Karpas-422 (cell line): ENCODE measurements at places on chromosomes 4 and X.

DNA sequence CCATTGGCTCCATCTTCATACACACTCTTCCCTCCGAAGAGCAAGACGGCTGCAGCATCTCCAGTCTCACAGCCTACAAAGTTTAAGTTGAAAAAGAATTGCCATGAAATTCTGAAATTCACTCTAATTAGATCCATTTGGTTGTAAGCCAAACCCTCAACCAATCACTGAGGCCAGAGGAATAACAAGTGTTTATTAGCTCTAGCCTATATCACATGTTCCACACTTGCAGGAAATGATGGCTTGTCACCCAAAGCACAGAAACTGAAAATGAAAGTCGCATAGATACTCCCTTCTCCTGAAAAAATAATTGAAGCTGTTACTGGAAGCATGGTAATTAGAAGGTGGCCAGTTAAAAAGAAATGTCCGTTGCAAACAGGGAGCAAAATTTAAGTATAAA is 1071.8 kb downstream of the CCSER1 start:
- DNase-seq, result peak; percentile 44

DNA sequence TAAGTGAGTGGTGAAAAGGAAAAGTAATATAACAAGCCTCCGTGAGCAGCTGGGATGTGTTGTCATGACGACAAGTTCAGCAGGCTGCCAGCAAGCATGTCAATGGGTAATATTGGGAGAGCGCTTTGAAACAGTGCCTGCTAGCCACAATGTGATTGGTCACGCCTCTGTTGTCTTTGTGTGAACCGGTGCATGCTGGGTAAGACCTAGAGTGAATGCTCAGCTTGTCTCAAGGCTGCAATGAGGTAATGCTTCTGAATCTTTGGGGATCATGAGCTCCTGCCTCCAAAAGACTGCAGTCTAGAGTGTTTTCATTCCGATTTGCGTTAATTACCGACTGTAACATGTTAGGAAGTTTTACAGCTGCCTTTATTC is 54.9 kb downstream of the STOX2 start:
- DNase-seq, result no peak

DNA sequence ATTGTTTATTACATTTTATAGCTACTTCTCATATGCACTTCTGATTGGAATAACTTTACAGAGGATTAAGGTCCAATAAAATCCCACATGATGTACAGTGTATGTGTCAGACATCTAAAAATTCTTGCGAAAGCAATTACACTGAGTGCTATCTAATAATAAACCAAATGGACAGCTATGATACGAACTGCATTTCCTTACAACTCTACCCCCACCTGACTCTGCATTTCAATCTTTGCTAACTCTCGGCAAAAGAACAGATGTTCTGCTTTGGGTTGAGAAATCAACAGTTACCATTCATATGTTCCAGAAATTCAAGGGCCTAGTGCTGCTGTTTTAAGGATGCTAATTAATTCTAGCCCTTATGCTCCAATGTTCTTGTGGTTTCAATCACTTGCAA is 287.9 kb upstream of the NOCT start:
- no peak for DNase-seq

DNA sequence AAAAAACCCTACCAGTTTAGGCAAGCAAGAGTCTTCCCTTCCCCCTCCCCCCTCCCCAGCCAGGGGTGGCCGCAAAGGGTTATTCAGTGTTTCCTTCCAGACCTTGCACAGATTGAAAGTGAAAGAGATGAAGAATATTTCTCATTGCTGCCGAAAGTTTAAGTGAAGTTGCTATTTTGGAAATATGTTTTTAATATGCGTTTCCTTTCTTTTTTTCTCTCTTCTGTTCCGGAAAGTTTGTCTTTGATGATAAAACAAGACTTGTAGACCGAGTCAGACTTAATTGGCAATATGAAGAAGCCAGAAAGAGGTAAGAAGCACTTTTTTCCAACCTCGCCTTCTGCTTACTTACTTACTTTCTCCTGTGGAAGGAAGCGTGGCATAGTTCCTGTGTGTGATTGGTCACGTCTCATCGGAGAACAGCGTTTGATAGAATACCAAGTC is 58.5 kb upstream of the CLCN4 start:
- DNase-seq, result peak; percentile 37

GRCh38 chr4:89137695-89138094 is 26.4 kb downstream of the TIGD2 start:
- no peak for DNase-seq

DNA sequence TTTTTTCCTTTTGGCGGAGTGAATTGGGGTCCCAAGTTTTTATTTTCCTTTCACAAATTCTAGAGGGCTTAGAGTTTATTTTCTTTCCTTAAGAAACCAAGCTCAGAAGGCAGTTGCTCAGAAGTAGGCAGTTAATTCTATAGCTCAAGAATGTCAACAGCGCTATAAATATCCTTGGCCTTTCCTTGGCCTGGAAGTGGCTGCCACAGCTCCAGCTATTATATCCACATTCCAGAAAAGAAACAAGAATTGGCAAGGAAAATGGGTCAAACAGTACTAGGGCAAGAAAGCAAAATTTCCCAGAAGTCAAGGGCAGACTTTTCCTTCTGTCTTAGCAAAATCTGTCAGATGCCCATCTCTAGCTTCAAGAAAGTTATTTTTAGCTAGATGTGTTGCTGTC is 31.0 kb downstream of the SLC10A6 start:
- no peak for DNase-seq

DNA sequence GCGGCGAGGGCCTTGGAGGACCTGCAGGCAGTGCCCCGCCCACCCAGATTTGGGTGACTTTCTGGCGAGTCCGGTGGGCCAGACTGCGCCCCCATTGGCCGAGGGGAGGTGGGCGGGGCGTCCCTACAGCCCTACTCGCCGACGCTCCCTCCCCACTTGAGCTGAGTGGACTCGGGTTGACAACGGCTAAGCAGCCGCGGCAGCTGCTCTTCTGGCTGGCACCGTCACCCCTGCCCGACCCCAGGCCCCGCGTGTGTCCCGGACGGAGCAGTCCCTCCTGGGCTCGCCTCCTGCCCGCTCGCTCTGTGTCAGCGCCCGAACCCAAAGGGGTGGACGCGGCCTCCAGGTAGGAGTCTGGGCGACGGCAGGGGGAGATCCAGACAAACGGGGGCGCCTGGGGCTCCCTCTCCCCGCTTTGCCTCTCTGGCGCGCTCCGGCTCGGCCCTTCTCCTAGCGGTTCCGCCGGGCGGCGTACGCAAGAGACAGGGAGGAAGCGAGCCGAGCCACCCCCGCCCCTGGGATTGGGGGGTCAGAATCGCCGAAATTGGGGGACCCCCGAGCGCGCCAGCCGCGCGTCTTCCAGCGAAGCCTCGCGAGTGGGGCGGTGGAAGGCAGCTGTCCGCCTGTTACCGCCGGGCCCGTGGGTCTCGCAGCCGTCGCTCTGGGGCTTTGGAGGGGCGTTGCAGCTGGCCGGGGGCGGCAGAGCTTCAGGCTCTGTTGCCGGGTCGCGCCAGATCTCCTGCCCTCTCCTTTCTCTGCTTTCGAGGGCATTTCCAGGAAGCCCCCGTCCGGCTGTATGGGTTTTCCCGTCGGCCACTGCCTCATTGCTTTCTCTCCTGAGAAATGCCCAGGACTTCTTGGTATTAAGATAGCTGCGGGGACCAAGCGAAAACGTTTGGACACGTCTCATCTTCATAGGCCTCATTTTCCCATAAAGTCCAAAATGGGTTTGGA is 46.3 kb downstream of the STARD8 start:
- no peak for DNase-seq

DNA sequence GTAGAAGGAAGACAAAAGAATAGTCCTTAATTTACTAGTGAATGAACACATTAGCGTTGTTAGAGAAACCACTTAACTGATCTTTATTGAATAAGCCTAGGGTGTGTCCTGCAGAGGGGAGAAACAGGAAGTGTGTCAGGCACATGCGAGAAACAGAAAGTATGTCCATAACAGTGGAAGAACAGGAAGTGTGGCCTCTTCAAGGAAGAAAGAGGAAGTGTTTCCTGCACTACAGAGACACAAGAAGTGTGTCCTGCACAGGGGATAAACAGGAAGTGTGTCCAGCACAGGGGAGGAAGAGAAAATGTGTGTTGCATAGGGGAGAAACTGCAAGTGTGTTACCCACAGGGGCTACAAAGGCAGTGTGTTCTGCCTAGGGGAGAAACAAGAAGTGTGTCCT is 539.6 kb upstream of the PRKX start:
- DNase-seq, result peak; percentile 86

DNA sequence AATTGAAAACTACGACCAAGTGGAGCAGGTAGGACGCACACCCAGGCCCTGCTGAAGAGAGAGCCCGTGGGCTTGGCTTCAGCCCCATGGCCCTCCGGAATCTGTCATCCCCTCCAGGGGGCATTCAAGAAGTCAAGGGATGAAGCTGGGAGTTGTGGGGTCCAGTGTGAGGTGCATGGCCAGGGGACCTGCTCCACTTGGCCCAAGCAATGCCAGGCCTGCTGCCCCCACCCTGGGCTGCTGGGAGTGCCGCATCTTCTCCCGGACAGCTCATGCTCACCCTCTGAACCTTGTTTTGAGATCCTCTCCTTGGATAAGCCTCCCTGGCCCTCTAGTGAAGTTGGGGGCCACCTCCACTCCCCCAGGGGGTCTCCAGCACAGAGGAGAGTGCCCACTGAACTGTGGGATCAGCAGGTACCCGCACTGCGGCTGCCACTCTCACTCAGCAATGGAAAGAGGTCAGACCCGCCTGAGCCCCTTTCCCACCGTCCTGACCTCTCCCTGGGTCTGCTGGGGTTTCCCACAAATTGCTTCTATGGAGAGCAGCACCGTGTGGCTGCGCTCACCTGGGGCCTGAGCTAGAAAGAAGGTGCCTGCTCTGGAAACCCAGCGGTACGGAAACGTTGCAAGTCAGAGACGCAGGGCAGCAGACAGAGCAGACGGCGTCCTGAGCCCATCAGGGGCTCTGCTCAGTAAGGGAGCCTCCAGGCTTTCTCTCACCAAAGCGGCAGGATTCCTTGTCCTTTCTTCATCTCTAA is 5.0 kb upstream of the ABLIM2 start:
- DNase-seq, result no peak

DNA sequence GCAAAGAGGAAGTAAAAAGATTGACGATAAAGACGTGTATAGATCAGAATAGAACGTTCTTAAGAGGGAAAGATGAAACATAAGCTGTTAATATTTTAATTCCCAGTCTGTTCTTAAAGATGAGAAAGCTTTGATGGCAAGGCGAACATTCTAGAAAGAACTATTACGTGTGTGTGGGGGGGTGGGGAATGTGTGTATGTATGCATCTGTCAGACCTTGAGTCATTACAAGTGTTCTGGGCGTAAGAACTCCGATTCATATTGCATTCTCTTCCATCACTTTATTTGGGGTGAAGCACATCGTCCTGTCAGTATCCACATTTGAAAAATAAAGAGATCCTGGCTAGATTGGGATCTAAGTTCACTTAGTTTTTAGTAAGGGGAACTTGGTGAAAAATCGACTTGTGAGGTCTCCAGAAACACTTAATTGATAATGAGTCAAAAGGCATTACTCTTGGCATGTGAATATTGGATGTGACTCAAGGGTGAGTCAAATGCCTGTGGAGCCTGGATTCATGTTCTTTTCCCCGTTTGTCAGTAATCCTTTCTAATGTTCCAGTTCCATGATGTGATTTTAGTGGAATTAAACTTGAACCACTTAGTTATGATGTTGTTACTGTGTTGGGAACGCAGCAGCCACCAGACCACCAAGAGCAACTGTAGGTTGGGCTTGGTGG is 3.1 kb downstream of the SMS start:
- DNase-seq, result no peak

DNA sequence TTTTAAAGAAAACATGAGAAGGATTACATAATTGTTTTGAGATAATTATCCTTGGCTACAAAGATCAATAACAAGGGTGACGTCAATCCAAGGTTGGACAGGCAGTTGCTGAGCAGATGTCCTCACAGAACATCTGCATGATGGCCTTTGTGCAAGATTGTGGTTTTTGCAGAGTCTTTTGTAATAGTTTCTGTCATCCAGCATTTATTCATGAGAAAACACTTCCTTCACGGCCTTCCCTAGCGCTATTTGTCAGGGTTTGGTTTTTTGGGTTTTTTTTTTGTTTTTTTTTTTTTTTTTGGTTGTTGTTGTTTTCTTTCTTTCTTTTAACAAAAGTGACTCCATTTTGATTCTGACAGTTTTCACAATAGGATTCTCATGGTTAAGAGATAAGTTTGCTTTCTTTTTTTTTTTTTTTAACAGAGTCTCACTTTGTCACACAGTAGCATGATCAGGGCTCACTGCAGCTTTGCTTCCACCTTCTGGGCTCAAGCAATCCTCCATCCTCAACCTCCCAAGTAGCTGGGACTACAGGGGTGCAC is 31.5 kb upstream of the ELF2 start:
- no peak for DNase-seq

DNA sequence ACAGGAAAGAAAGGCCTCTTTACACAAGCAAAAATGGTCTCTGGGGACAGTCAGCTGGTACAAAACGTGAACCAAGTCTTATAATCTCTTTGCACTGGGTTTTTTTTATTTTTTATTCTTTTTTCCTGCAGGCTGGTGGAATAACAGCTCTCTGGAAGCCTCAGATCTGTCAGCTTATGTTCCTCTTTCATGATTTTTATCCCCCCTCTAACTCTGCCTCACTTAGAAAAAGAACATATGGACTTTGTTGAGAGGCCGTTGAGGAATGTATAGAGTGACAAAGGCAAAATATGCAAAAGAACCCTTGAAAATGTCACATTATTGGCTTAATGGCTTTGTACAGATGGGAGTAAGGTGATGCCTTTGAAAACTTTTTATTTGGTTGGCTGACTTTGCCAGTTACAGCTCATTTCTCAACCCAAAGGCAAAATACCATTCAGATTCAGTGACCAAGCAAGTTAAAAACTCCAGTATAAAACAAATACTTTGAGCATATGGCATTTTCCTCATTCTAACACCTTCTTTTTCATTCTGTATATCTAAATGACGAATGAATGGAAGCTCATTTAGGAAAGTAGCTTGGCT is 111.1 kb downstream of the RNF150 start:
- DNase-seq, result no peak

DNA sequence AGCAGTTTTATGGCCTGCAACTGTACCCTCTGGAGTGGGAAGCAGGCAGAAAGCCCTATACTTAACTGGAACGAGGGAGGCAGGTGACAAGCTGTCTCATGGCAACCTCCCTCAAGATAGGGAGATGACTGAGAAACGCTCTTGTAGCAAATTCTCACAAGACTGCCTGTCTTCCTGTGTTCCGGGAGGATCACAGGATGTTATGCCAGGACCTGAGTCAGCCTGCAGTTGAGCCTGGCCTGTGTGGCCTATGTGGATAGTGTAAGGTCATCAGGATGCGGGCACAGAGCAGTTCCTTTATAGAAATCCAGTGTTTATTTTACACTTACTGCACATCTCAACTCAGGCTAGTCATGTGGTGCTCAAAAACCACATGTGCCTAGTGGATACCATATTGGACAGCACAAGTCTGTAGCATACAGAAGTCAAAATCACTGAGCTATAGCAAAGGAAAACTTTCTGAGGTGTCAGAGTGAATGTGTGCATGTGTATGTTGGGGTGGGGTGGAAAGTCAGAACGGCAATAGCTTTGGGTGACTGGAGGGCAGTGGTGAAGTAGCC is 25.2 kb downstream of the TAF7L start:
- DNase-seq, result no peak

DNA sequence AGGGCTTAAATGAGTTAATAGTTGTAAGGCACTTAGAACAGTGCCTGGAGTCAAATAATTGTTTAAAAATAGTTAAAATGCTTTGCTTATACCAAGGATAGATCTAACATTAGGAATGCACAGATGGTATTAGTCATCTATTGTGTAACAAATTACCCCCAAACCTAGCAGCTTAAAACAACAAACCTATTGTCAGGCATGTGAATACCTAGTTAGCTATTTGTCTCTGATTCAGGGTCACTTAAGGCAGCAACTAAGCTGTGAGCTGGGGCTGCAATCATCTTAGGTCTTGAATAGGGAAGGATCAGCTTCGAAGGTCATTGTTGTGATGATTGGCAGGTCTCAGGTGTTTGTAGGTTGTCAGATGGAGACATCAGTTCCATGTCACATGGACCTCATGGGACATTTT is 42.4 kb upstream of the AGA start:
- DNase-seq, result no peak
